ENCODE measurements at places on chromosomes 6 and 20. TPM values are rescaled to one million over a fixed set of nuclear protein-coding genes. Genes with fewer than 3 reads are reported as not detected.

OR2W1 gene
- polyA plus RNA-seq = not detected

SRSF3 gene
- 101 TPM for polyA plus RNA-seq

UNC93A gene
- 0.79 TPM for polyA plus RNA-seq

PNISR gene
- 9.8 TPM for polyA plus RNA-seq

ZBTB46 gene
- 0.79 TPM for polyA plus RNA-seq

SLC52A3 gene
- 0.06 TPM for polyA plus RNA-seq

LGSN gene
- polyA plus RNA-seq = 0.19 TPM

MAP1LC3A gene
- 19.1 TPM for polyA plus RNA-seq

DNA sequence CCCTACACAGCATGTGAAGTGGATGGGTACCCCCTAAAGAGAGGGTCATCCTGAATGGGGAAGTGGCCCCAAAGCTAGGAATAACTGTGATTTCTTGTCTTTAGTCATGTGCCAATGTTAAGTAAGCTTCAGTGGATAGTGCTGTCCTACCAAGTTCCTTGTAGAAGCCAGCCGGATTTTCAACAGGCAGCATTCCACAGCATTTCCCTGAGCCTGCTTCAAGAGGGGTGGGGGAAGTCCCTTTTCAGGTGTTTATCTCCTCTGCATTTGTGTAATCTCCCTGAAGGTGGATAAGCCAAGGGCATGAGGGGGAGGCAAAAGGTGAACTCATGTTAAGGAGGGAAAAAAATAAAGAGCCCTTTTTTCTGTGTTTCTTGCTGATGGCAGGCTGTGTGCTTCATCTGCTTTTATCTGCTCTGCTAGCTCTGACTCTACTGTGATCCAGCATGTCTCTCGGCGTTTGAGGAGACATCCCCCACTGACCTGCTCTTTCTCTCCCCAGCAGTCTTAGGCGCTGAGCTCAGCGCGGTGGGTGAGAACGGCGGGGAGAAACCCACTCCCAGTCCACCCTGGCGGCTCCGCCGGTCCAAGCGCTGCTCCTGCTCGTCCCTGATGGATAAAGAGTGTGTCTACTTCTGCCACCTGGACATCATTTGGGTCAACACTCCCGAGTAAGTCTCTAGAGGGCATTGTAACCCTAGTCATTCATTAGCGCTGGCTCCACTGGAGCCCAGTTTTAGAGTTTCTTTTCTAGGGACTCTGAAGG is 1.9 kb downstream of the EDN1 start:
- DNase-seq = no peak

- no peak for DNase-seq
Measured at GRCh38 chr6:76275746-76276145, 203.3 kb upstream of the IMPG1 start.

DNA sequence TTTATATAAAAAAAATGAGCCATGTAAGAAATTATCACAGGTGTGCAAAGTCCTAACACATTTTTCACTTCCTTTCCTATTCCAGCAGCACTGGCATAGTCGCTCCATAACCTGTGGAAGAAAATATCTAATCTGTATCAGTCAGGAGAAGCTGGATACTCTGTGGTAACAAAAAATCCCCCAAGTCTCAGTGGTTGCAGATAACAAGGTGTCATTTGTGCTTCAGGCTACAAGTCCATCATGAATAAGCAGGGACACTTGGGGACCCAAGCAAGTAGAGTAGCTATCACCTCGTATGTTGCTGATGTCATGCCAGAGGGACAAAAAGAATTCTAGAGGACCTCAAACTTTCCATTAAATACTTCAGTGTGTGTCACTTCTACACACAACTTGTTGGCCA is 30.3 kb upstream of the SERPINB1 start:
- DNase-seq = no peak

DNA sequence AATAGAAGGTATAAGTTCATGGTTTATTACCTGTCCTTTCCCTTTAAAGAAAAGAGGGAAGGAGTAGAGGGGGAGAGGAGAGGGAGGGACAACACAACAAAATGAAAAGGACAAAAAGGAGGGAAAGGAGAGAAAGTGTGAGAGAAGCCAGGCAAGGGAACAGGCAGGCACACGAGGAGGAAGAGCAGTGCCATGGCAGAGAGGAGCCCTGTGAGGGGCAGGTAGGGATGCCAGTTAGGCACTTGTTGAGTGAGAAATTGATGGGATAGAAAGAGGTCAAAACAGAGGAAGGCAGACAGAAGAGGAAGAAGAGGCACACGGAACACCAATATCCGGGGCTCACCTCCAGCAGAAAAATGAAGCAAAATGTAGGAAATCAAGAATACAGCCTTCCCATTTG is 42.5 kb downstream of the TNFAIP3 start:
- DNase-seq = no peak

GRCh38 chr20:2463616-2464365 is 6.8 kb downstream of the SNRPB start:
- no peak for DNase-seq

DNA sequence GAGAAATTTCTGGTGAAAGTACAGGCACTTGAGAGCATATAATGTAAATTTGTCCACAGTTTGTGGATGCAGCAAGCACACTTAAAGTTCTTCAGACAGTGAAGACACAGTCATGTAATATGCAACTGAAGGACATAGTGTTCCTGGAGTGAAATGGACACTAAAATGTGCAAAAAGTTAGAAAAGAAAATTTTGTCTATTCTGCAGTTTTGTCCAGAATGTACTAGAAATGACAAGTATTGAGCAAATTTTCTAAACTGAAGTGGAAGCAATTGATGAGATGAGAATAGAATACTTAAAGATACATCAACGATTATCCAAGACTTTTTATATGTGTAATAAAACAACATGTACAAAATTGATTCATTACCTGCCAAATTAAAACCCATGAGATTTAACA is 647.0 kb upstream of the IMPG1 start:
- DNase-seq = no peak

GRCh38 chr6:144675231-144675861 is 390.2 kb downstream of the UTRN start:
- no peak for DNase-seq

GRCh38 chr20:17896193-17896723 is 72.3 kb downstream of the SNX5 start:
- DNase-seq = no peak

GRCh38 chr6:29232725-29233124 is 62.0 kb downstream of the OR2J2 start:
- no peak for DNase-seq

- no peak for DNase-seq
Measured at GRCh38 chr6:73123632-73124329, 101.5 kb downstream of the KHDC1L start.

DNA sequence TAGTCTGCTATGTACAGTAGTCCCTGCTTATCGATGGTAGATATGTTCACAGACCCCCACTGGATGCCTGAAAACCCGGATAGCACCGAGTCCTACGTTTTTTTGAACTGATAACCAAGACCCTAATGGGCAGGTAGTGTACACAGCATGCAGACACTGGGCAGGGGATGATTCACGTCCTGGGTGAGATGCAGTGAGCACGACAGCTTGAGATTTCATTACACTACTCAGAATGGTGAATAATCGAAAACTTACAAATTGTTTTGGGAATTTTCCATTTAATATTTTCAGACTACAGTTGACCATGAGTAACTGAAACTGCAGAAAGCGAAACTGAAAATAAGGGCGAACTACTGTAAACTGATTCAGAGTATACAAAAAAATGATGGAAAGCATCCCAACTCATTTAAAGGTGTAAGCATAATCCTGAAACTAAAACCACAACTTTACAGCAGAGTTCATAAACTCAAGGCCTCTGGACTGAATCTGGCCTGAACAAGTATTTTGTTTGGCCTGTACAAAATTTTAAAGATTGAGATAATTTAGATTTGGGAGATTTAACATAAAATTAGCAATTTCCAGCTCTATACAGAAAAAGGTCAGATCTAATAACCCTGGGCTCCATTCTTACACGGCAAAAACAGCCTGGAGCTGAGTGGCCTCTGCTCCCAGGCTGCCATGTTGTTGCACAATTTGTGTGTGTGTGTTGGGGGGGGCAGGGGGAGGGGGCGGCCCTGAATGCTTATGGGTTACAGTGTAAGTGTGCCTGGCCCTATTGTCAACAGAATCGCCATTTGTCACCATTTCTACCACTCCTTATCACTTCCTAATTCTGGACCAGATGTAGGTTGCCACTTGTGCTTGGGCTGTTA is 34.9 kb downstream of the RNF24 start:
- DNase-seq = peak; percentile 54

DNA sequence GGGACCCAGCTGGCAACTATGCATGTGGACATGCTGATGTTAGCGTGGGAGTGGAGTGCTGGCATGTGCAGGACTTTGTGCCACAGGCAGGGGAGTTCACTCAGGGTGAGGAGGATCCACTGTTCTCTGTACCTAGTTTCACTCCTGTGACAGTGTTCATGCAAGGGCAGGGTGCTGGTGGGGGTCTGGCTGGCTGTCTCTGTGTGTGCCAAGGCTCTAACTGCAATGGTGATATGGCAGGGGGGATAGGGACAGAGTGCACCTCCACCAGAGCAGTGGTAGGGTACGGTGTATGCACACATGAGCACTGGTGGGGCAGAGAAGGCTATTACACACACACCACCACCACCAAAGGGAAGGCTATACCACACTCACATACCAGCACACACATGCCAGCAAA is 210.2 kb upstream of the DEFB112 start:
- DNase-seq = no peak

- DNase-seq = no peak
Measured at GRCh38 chr6:139161169-139161568, 26.3 kb downstream of the HECA start.

DNA sequence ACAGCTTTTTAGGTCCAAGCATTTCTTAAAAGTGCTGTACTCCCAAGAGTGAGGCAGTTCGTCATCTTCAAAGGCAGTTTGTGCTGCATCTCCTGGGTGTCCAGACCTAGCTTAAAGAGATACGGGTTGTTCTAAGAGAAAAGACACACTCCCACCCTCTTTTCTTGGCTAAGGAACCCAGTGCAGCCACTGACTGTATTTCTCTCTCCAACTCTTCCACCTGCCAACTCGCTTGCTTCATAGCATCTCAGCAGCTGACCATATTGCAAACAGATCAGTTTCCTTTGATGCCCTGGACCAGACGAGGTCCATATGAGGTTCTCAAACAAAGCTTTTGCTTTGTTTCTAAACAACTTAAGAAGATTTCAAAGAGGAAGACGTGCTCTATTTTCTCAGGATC is 101.1 kb downstream of the ISM1 start:
- no peak for DNase-seq

- no peak for DNase-seq
Measured at GRCh38 chr20:36541227-36541767, at the start of gene MYL9. MYL9 (plus strand) TSS chr20:36541519; CDS start chr20:36544885, 3,366 bp downstream.

GRCh38 chr6:11356404-11357155 is 124.1 kb upstream of the NEDD9 start:
- DNase-seq = no peak

- no peak for DNase-seq
Measured at GRCh38 chr6:162373192-162373591, 354.4 kb downstream of the PRKN start.

GRCh38 chr6:33967966-33968724 is 164.3 kb upstream of the MLN start:
- no peak for DNase-seq

- DNase-seq = no peak
Measured at GRCh38 chr20:56504373-56505005, 20.1 kb upstream of the FAM209A start.

DNA sequence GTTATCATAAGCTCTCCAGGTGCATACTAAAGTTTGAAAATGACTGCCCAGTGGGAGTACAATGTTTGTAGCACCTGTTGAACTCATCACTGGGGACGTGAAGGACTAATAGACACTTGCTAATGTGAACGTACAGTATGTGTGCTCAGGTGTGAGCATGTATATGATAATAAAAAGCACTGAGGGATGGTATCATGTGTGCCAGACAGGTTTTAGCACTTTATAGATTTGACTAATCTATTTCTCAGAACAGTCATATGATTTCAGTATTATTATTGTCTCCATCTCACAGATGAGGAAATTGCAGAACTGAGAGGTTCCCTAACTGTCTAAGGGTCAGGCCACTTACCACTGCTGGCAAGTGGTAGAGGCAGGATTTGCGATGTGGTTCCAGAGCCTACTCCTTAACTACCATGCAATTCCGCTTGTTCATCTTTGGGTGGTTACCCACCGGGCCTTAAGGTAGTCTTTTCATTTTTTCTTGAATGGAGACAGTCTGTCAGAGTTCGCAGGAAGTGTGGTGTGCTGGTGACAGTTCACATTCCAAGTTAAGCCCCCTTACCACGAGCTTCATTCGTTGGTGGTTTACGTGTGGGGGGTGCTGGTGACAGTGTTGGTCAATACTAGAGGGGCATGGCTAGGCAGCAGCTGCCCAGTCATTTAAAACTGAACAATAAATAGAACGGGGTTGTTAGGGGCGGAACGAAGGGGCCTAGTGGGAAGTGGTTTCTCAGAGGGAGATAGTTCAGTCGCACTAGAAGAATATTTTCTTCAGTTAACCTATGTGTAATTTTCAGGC is 46.8 kb downstream of the RREB1 start:
- no peak for DNase-seq

Measured in liver (tissue), 10 donors.